Non-pigmented ciliary epithelial cell (primary cell): ENCODE measurements at places on chromosomes 5 and 9.

DNA sequence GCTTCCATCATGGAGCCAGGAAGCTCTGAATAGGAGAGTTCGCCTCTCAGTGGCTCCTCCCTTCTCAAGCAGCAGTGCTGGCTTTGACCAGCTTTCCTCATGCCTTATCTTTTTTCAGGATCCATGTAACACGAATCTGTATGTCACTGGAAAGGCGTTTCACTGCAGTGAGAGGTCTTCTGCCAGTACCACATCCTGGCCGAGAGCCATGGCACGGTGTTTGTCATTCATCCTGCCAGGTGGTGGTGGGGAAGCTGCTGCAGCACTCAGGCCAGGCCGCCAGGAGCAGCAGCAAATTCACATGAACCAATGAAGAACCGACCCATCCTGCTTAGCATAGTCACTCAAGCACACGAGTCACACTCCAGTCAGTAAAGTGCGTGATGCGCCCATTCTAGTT, 179.0 kb downstream of the FANCC start:
- no peak for DNase-seq

- DNase-seq: no peak
Observed at GRCh38 chr5:79932510-79933504, 58.3 kb downstream of the MTX3 start.

DNA sequence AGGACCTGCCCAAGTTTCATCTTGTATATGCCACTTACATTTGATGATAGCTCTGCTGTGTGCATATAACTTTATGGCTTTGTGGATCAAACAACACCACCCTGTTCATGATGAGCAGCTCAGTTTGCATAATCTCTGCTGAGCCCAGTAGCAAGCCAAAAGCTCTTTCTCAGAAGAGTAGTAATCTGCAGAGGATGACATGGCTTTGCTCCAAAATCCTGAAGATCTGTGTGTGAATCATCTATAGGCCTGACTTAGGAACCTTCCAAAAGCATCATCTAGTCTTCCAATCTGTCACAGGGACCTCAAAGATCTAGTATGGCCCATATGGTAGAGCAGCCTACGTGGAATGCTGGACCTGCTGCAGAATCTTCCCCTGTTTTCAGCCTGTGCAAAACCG, 394.6 kb downstream of the PSAT1 start:
- no peak for DNase-seq

- DNase-seq: peak; percentile 5
Observed at GRCh38 chr9:3664044-3664443, 138.2 kb upstream of the RFX3 start.

GRCh38 chr5:44632344-44632743, 176.4 kb upstream of the MRPS30 start:
- DNase-seq: no peak

DNA sequence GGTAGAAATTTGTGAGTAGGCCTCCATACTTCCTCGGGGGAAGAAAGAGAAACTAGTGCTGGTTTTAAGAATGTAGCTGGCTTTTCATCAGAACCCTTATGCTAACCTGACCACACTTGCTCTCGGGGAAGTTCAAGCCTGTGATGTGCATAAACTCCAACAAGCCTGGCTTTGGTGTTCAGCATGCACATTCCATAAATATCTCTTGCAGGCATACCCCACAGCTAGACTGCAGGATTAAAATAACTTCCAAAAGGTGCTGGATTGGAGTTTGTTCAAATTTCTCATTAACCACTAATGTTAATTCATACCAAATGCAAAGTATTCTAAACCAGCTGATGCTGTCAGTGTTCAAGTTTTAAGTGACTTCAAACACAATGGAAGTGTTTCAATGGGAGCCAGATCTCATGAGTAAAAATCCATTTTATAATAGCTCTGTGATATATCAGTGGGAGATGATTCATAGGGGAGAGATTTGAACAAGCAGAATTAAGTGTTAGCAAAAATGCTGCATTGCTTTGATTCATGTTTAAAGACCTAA, 79.4 kb downstream of the NPR3 start:
- DNase-seq: no peak
